ENCODE measurements at places on chromosomes 11 and 22.

GRCh38 chr11:30348035-30348434, 25.1 kb downstream of the ARL14EP start:
- no peak for DNase-seq

DNA sequence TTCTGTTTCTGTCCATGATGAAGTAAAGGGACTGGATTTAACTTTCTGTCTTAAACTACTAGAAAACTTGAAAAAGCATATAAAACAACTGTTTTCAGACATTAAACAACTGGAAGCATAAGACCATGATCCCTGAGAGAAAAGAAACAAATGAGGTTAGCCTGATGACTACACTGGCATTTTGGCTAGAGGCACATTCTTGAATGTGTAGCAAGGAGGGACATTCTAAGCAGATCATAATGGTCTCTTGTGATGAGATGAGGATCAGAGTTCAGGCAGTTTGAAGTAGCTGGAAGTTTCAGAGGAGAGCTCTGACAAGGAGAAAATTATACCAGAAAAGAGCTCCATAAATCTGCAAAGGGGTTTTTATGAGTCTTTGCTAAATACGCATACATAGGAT, 75.4 kb downstream of the AASDHPPT start:
- no peak for DNase-seq

DNA sequence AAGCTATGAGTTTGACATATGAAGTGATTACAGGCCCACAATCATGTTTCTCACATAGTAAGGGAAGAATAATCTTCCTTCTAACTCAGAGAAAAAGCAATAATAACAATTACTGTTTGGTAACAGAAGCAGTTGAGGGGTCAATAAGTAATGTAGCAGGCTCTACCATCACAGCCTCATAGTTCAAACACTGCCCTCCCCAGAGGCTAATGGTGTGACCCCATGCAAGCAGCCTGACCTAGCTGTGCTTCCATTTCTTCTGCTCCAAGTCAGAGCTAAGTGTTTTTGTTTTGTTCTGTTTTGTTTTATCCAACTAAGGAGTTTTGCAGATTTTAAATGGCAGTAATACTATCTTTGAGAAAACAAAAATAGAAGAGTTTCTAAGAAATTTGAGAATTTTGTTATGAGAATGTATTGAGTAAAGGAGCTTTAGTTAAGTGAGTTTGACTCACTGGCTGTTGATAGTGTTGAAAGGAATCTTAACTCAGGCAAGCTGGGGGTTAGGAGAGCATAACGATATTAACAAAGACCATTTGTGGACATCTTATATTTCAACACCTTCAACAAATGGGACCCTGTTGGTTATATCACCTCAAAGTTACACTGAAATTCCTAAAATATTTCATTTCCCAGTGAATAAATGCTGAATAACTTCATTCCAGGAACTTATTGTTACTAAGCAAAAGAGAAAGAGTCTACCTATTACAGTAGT, 48.5 kb downstream of the GUCY1A2 start:
- no peak for DNase-seq

DNA sequence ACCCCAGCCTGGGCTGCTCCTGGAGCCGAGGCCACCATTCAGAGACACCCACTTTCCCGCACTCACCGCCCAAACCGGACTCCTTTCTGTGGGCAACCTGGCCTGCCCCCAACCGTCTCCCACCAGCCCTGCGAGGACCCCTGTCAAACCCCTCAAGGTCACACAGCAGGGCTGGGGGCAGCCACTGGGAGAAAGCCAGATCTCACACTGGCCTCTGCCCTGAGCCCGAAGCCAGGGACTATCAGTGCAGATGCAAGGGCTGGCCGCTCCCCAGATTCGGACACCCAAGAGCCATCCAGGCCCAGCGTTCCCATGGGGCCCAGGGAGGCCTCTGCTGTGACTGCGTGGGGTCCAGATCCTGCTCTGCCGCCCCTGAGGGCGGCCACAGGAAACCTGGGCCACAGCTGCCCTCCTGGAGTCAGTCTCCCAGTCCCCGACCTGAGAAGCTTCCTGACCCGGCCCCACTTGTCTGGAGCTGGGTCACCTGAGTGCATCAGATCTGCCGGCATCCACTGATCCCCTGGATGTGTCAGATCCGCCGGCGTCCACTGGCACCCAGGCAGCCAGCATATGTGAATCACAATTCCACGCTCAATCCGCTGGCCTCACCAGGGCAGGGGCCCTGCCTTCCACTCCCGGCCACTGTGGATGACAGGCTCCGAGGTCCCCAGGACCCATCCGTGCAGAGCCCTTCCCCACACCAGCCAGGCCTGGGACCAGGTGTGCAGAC, 139.7 kb downstream of the BRD1 start:
- no peak for DNase-seq

DNA sequence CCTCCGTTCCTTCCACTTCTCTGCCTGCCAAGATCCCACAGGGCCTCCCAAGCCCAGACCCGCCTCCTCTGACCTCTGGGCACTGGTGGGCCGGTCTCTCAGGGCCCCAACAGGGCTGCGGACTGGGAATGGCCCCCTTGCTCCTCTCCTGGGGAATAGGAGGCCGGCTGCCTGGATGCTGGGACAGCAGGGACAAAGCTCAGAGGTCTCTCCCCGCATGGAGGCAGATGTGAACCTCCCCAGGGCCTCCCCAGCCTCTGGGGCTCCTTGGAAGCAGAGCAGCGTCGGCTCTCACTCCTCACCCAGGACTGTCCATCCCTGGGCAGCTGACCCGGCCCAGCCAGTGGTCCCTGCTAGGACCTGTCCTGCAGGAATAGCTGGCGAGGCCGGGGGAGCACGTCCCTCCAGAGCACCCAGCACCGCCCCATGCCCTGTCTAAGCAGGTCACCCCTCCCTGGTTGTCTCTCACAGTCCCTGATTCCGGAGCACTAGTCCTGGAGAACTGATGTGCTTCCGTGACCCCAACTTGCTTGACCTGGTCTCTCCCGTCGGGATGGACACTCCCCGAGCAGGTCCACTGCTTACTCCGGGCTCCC, 85.8 kb downstream of the RTL6 start:
- no peak for DNase-seq

DNA sequence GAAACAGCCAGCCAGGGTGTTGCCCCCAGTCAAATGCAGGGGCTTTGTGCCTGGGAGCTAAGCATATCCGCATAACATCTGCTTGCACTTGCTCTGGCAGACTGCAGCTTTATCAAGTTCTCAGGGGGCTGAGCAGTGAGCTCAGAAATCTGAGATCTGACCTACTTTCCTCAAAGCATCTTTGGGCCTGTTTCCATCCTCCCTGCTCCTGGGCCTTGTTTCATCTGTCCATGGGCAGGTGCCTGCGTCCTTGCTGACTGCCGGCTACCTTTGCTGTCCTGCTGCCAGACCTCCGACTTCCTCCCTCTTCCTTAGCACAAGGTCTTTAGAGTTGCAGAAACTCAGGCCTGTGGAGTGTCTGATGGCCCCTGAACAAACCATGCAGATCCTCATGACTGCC, 131.2 kb upstream of the B3GAT1 start:
- no peak for DNase-seq

- DNase-seq = no peak
Measured at GRCh38 chr11:15662285-15662684, 547.6 kb downstream of the INSC start.

DNA sequence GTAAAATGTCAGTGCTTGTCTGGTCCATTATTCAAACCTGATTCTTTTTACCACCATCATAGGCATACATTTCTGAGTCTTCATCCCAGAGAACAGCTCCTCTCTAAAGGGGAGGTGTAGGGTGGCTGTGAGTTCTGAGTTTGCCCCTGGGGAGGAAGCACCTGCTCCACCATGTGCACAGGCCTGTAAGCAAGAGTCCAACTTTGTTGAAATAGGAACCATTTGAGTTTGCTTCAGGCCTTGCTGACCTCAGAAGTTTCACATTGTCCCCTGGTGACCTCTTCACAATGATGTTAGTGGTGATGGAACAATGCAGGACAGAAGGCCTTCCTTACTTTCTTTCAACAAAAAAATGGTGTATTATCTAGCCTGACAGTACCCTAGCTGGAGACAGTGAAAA, 54.6 kb upstream of the TOP3B start:
- no peak for DNase-seq

GRCh38 chr11:124415356-124415923, 9.2 kb downstream of the OR8B4 start:
- DNase-seq = no peak

Data from activated CD4-positive, CD25-positive, alpha-beta regulatory T cell (primary cell).